ENCODE measurements at places on chromosomes 2 and 18.

GRCh38 chr2:139170406-139170805 is 390.2 kb upstream of the NXPH2 start:
- no peak for DNase-seq

- DNase-seq, result no peak
Observed at GRCh38 chr2:15851076-15851693, 89.2 kb upstream of the MYCN start.

DNA sequence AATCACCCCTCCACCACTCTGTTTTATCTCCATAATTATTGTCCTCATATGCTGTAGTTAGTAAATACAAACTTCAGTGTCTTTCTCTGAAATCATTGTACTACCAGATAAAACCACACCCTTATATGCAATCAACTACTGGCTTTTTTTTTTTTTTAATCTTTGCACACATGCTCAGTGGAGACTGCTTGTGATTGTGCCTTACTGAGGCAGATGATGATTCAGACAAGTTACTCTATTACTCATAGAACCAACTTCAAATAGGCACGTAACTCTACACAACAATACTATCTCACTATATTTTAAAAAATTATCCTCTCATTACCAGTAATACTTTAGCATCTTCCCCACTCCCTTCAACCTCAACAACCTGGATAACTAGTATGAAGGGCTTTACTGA is 1278.4 kb upstream of the PIK3C3 start:
- no peak for DNase-seq

DNA sequence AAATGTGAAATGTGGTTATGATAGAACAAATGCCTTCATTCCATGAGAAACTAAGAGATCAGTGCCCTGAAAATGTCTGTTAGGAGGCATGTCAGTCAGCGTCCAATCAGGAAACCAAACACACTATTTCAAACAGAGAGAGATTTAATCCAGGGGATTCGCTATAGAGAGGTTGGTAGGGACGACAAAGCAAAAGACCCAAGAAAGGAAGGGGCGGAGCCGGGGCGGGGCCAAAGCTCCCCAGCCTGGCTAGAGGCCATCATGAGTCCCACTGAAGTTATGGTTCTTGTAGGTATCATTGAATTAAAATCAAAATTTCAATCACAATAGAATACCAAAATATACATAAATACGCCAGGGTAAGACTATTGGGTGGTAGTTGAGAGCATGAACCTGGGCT is 32.9 kb upstream of the RNF149 start:
- peak; percentile 24 for DNase-seq

GRCh38 chr2:120403676-120404075 is 57.7 kb downstream of the INHBB start:
- DNase-seq, result no peak

- no peak for DNase-seq
Observed at GRCh38 chr2:101696272-101697123, 1.0 kb upstream of the MAP4K4 start.

DNA sequence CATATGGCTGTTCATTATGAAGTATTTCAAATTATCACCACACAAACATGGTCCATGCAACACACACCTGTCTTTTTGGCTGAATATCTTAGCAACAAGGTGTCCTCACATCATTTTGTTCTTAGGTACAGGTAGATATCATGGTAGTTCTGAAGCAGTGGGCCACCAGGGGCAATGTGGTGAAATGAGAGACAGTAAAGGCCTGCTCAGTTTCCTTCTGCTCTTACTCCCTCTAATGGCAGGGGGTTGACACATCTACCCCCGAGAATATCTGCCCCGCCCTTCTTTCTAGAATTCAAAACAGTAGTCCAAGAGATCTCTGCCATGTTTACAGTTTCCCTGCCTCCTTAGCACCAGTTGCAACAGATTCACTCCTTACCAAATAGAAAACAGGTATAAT is 147.0 kb upstream of the KLHL14 start:
- no peak for DNase-seq

- no peak for DNase-seq
Observed at GRCh38 chr2:40220177-40220925, 231.5 kb downstream of the SLC8A1 start.

DNA sequence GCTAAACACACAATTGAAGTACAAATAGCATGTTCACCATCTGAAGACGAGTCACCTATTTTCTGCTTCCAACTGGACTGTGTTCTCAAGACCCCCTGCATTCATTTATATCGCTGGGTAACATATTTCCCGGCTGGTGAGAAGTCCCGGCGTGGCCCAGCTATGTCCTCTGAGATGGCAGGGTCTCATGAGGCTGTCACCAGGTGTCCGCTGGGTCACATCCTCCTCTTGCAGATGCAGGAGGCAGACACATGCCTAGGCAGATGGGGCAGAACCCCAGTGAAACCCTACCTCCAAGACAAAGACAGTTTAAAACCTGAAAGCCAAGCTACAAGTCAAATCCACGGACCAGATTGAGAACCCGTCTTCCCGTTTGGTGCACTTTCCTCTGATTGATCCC is 36.8 kb upstream of the UBE2F start:
- DNase-seq, result no peak

- no peak for DNase-seq
Observed at GRCh38 chr2:227430639-227431038, 41.3 kb upstream of the AGFG1 start.

GRCh38 chr2:172119089-172119488 is 16.4 kb upstream of the DLX2 start:
- no peak for DNase-seq

- DNase-seq, result no peak
Observed at GRCh38 chr2:46169467-46169866, 127.7 kb upstream of the EPAS1 start.

DNA sequence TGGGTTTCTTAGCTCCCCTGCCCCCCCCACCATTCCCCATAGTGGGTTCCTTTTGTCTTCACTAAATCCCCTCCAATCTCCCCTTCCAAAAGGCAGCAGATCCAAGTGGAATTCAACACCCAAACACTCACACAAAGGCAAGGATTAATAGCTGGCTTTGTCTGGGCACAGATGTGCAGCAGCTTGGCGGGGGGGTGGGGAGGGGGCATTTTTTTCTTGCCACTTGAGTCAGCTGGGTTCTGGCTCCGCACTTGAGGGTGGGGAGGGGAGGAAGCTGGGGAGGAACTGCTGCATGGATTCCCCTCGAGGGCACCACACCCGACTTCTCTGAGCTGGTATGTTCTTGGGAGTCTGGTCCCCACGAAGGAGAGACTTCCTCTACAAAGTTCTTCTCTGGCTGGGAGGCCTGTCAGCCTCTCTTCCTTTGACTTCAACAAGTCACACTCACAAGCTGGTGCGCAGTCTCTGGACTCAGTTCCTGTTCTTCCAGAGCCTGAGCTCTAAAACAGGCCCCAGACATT is 36.0 kb downstream of the SERTAD2 start:
- no peak for DNase-seq

GRCh38 chr2:75608684-75609333 is 37.8 kb upstream of the MRPL19 start:
- DNase-seq, result peak; percentile 52

DNA sequence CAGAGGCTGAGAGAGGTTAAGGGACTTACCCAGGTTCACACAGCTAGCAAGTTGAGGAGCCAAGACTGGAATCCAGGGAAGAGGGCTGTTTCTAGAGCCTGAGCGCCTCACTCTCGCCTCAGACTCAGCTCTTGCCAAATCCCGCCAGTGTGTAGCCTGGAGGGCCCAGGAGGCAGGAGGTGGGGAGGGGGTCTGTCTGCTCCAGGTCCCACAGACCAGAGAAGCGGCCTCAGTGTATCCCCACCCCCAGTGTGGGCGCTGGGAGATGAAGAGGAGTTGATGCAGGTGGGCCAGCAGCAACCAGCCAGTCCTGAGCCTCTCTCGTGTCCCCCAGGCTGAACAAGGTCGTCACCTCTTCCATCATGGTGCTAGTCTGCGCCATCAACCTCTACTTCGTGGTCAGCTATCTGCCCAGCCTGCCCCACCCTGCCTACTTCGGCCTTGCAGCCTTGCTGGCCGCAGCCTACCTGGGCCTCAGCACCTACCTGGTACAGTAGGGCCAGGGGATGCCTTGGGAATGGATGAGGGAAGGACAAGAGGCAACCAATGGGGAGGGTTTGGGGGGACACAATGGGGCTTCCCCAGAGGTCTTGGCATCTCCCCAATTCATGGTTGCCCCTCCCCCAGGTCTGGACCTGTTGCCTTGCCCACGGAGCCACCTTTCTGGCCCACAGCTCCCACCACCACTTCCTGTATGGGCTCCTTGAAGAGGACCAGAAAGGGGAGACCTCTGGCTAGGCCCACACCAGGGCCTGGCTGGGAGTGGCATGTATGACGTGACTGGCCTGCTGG is 5.2 kb upstream of the CTDSP1 start:
- no peak for DNase-seq

DNA sequence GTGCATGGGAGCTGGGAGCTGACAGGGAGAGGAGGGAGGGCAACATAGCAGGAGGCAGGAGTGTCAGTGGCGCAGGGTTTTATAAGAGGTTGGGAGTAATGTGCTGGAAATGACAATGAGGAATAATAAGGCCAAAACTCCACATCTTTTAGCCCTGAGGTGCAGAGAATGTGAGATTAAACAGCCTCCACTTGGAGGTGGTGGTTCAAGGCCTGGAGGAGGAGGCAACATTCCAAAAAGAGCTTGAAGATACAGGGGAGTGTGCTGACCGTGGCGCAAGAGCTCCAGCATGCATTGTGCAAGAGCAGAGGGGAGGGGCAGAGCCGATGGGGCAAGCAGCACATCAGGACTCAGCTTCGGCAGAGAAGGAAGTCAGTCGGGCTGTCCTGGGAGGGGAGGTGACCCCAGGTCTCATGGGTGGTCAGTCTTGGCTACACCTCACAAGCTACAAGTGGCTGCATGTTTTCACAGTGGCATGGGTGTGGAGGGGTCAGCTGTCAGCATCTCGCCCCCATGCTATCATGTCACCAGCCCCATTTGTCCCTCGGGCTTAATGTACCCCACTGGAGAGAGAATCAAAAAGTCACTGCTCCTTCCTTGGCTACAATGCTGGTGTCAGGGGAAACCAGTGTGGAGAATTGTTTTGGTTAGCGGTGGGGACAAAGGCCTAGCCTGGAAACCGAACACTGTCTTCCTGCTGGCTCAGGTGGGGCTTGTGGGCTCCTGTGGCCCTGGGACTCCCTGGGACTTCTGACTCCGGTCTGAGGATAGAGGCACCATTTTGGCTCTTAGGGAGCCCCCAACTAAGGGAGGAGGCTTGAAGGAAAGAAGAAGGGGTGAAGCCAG is 208.0 kb downstream of the ZFP36L2 start:
- no peak for DNase-seq

All from activated CD8-positive, alpha-beta memory T cell treated with anti-CD3 and anti-CD28 coated beads, Interleukin-2, amount 50 U/mL, for 4 hours (primary cell).